Pancreas (tissue), 10 donors: ENCODE measurements at places on chromosomes 11 and 22.

GRCh38 chr22:39913886-39914285, 13.0 kb downstream of the GRAP2 start:
- H3K27me3 ChIP-seq: no peaks in the 10 kb centered on the region
- H3K4me1 ChIP-seq: no peaks in the 10 kb centered on the region
- no peak for DNase-seq
- no peak overlapping the region for H3K27ac ChIP-seq
- H3K4me3 ChIP-seq: no peak overlapping the region

DNA sequence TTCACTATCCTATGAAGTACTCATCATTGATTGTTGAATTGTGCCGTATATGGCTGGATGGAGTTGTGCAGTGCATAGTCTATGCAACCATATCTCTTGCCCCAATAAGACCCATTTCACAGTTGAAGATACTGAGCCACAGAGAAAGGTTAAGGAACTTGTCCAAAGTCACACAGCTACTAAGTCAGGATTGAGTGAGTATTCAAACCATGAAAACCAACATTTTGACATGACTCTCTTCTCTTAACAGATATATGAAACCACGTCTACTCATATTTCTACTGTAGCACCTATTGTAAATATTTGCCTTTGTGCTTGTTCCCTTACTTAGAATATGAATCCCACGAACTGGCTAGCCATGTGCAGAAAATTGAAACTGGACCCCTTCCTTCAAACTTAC, 58.1 kb downstream of the MAML2 start:
- H3K27me3 ChIP-seq: no peaks in the 10 kb centered on the region
- no peak overlapping the region for H3K27ac ChIP-seq
- no peaks in the 10 kb centered on the region for H3K36me3 ChIP-seq
- H3K4me1 ChIP-seq: peaks cover 3% of the 10 kb centered on the region

DNA sequence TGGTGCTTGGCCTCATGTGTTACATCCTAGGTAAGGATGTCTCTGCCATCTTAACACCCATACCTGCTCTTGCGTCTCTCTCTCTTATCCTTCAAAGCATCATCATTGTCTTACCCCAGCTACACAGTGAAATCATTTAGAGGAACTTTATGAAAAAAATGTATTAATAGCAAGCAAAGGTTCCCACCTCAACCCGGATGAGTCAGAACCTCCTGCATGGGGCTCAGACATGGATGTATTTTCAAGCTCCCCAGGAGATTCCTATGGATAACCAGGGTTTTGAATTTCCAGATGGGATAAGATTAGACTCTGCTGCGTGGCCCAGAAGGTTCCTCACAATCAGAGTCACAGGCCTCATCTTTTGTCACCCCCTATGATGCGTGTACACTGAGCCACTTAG, 89.1 kb upstream of the NNMT start:
- H3K4me3 ChIP-seq: no peak overlapping the region
- no peaks in the 10 kb centered on the region for H3K36me3 ChIP-seq
- H3K27ac ChIP-seq: no peak overlapping the region
- no peaks in the 10 kb centered on the region for H3K27me3 ChIP-seq

GRCh38 chr11:16474659-16475058, 118.3 kb upstream of the SOX6 start:
- H3K27me3 ChIP-seq: no peaks in the 10 kb centered on the region
- no peaks in the 10 kb centered on the region for H3K4me1 ChIP-seq
- no peaks in the 10 kb centered on the region for H3K36me3 ChIP-seq
- H3K4me3 ChIP-seq: no peak overlapping the region

- no peaks in the 10 kb centered on the region for H3K36me3 ChIP-seq
- no peaks in the 10 kb centered on the region for H3K27me3 ChIP-seq
- H3K4me1 ChIP-seq: no peaks in the 10 kb centered on the region
- DNase-seq: no peak
- H3K27ac ChIP-seq: no peak overlapping the region
Measured at GRCh38 chr11:8335683-8336082, 72.0 kb upstream of the LMO1 start.

DNA sequence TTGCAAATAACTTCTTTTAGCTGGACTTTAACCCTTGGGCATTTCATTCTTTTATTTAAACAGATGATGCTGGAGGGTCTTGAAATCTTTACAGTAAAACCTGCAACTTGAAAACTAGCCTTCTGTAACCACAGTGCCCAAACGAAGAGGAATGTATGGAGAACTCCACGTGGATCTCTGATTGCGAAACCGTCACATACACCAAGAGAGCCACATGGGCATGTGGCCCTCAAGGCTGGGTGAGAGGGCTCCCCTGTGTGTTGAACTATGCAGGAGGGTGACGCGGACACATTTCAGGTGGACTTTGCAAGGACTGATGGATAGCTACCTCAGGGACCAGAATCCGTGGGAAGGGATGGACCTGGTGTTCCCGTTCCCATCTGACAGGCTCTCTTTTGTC, 30.6 kb downstream of the FAM118A start:
- no peaks in the 10 kb centered on the region for H3K27me3 ChIP-seq
- no peak overlapping the region for H3K4me3 ChIP-seq
- H3K4me1 ChIP-seq: no peaks in the 10 kb centered on the region
- no peak overlapping the region for H3K27ac ChIP-seq
- H3K36me3 ChIP-seq: peaks cover 24% of the 10 kb centered on the region

- H3K36me3 ChIP-seq: no peaks in the 10 kb centered on the region
- no peak overlapping the region for H3K4me3 ChIP-seq
- H3K27me3 ChIP-seq: no peaks in the 10 kb centered on the region
- H3K4me1 ChIP-seq: no peaks in the 10 kb centered on the region
- no peak for DNase-seq
- H3K27ac ChIP-seq: no peak overlapping the region
Measured at GRCh38 chr11:104573441-104573990, 324.7 kb downstream of the CASP12 start.

- no peak overlapping the region for H3K4me3 ChIP-seq
- H3K4me1 ChIP-seq: peaks cover 25% of the 10 kb centered on the region
- no peaks in the 10 kb centered on the region for H3K36me3 ChIP-seq
- no peaks in the 10 kb centered on the region for H3K27me3 ChIP-seq
- no peak for DNase-seq
Measured at GRCh38 chr11:126114486-126115126, 51.9 kb upstream of the CDON start.

DNA sequence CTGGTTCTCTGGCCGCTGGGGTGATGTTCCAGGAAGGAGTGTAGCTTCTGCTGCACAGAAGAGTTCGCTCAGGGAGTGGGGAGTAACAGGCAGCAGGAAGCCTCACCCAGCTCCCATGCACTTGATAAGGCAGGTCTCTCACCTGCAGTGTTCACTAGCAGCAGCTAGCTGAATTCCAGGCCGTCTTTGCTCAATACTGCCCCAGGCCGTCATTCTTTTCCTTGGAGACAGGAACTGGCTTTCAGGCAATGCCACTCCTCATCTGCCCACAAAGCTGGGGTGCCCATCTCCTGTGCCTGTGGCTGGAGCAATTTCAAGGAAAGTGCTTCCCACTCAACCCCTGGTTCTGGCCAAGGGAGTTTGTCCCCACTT, 66.1 kb downstream of the ARHGAP42 start:
- no peaks in the 10 kb centered on the region for H3K36me3 ChIP-seq
- no peaks in the 10 kb centered on the region for H3K27me3 ChIP-seq
- no peak overlapping the region for H3K4me3 ChIP-seq
- DNase-seq: no peak
